ENCODE measurements at places on chromosomes 16 and 17. TPM values are rescaled to one million over a fixed set of nuclear protein-coding genes. Genes with fewer than 3 reads are reported as not detected.

- no peak for DNase-seq
Observed at GRCh38 chr16:27097800-27098230, 31.1 kb downstream of the C16orf82 start.

DNA sequence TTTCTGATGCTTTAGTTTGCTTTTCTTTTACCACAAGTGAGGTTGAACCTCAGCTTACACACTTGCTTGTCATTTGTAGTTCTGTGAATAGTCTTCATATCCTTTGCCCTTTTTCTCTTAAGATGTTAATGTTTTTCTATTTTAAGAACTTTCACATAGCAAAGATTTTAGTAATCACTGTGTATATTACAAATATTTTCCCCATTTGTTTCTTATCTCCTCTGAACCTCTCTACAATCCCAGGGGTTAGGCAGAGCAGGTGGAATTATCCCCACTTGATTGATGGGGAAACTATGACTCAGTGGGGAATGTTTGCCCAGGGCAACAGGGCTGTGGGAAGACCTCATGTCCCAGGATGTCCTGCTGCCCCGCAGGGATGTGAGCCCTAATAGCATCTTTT lies 11.7 kb upstream of the MYH3 start:
- DNase-seq = no peak

DNA sequence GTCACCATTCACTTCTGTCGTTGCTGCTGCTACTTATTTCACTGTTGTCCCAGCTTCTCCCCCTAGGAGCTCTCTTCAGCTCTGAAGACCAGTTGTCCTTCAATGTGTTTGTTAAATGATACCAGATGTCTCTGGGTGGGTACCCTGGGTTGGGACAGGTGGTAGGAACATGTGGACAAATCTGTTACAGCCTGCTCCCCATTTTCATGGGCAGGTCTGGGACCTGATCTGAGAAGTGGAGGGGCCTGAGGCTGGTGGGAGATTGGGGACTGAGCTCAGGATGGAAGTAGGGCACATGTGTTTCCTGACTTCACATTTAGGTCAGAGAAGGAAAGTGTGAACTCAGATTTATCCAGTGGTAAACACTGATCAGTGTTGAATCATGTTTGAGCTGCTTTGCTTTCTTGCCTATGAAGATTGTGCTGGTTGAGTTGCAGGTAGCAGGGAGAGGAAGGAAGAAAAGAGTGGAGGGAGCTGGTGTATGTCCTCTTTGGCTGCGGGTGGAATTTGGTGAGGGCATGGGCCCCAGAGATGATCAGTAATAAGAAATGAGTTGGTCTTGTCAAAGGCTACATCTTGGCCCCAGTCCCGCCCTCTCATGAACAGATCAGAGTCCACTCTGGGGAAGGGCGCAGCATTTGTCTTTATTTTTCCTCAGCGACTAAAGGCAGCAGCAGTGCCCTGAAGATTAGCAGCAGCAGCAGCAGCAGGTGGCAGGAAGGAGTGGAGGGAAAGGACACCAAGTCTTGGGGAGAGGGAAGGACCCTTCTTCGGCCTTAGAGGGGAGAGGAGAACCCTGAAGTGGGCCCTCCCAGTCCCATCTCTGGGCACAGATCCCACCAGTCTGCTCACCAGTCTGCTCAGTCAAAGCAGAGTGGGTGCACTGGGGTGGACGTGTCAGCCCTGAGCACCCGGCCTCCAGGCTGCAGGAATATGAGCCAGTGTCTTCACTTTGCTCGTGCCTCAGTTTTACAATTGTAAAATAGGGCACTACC lies 6.1 kb upstream of the EFTUD2 start:
- DNase-seq = no peak

GRCh38 chr16:6250511-6250910 lies 1082.1 kb upstream of the RBFOX1 start:
- DNase-seq = no peak

DNA sequence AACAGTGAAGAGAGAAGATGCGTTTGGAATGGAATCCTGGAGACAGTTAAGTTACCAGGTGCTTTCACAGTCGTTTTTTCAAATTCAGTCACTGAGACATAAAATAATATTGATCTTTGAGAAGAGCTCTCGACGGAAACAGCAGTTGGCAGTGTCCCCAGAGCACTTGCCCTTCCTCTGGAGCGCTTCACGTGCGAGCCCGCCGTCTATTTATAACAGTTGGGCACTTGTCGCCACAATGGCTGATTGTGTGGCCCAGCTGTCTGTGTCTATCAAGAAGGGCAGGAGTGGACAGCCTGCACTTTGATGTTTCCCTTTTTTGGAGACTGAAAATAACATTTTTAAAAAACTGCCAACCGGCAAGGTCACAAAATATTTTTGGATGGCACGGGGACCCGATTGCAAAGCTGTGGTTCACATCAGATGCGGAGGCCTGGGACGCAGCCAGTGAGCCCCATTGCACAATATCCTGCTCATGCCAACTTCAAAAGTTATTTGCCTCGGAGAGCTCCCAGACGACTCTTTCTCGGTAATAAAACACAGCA lies 62.9 kb downstream of the ADCY9 start:
- no peak for DNase-seq

Gene BRICD5
- 3.5 TPM for total RNA-seq

Gene CCL5
- 1.6 TPM for total RNA-seq

DNA sequence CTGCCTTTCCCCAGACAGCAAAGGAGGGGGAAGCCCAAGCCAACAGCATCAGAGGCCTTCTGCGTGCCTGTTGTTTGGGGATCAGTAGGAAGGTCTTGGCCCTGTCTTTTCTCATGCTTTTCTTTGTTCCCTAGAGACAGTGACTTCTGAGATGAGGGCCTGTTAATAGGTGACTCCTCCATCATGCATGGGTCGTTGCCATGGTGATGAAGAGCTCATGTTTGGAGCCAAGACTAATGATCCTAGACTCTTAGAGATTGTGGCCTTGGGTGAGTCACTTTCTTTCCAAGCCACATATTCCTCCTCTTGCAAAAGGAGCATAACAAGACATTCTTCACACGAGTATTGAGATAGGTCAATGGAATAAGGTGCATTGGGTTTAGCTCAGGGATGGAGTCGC lies 201.1 kb upstream of the ASIC2 start:
- no peak for DNase-seq

DNA sequence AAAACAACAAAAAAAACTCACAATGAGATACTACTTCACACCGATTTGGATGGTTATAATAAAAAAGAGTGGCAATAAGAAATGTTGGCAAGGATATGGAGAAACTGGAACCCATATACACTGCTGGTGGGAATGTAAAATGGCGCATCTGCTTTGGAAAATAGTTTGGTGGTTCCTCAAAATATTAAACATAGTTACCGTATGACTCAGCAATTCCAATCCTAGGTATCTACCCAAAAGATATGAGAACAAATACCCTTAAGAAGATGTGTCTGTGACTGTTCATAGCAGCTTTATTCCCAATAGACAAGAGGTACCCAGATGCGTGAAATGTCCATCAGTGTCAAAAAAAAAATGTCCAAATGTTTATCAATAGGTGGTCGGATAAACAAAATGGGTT lies 7.2 kb downstream of the CPPED1 start:
- DNase-seq = no peak

Gene KRT12
- not detected for total RNA-seq

GRCh38 chr17:82655038-82655479 lies 6.8 kb upstream of the WDR45B start:
- peak; percentile 57 for DNase-seq

DNA sequence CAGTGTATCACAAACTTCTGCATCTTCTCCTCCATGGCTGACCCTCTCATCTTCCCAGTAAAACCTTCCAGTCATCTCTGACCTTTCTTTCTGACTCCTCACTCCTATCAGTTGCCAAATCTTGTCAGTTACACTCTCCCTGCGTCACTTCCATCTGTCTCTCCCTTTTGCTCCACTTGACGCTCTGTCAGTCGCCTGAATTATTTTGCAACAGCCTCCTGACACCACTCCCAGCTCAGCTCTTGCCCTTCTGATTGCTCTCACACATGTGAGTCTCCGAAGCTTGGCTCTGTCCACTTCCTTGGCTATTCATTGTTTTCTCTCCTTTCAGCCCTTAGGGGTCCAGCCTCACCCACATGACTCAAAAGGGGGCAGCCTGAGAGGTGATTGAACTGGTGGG lies 27.7 kb downstream of the DHRS7C start:
- DNase-seq = no peak

Gene SEPTIN1
- total RNA-seq = 0.47 TPM

Gene OTOA
- 0.06 TPM for total RNA-seq

Gene DNAAF1
- total RNA-seq = not detected

- DNase-seq = no peak
Observed at GRCh38 chr17:49815761-49816281, 27.3 kb downstream of the KAT7 start.

Gene SPATA22
- not detected for total RNA-seq

DNA sequence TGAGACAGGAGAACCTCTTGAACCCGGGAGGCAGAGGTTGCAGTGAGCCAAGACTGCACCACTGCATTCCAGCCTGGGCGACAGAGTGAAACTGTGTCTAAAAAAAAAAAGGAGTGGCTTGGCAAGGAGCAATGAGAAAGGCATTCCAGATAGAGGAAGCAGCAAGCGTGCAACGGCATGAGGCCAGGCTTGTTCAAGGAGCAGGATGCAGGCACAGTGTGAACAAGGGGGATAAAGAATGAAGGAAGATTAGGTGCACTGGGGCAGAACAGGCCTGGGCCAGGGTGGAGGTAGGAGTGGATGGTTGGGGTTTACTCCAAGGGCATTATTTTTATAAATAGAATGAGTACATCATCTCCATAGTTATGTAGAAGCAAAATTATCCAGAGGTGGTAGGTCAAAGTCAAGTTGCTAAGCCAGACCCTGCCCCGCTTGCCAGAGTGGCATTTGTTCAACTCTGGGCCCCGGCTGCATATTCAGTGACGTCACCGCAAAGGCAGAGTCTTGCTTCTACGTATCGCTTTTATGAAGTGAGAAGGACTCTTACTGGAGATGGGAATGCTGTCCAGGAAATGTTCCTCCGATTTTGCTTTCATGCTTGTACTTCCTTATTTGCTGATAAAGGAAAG lies 100.2 kb downstream of the KATNIP start:
- DNase-seq = no peak

DNA sequence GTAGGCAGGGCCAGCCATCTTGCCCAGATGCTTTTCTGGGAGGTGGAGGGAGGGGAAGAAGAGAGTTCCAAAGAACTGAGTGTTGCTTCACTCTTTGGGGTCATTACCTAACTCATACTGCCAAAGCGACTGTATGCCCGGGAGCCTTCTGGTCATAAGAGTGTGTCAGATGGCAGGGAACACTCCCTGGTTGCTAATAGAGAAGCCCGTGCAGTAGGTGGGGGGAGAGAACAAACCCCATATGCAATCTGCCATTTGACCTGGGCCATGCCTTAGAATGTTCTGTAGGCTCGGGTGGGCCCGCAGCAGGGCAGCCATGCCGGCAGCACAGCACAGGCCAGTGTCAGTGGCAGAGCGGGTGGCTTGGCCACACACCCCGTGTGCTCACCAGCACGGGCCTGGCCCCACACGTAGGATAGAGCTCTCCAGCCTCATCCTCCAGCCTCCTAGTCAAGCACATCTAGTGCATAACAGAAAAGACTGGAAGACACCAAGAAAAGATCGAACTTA lies 120.5 kb downstream of the SOCS1 start:
- no peak for DNase-seq

Gene WNT9B
- not detected for total RNA-seq

DNA sequence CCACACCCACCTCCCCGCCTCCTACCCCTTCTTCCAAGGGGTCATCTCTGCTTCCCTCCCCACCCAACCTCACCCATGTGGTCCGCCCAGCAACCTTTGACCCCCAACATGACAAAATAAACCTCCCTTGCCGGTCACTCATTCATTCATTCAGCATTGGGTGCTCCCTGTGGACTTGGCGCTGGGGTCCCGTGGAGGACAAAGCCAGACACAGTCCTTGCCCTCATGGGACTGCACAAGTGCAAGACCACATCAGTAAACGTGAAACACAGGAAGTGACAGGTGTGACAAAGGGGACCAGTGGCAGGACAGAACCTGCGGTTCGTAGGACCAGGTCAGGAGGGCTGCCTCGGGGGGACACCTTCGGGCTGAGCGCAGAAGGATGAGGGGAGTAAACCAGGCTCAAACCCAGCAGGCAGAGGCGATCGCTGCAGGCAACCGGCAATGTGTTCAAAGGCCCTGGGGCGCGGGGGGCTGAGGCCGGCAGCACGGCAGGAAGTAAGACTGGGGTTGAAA lies 185.4 kb downstream of the SEC14L1 start:
- DNase-seq = no peak

Gene TBC1D3I
- 1.5 TPM for total RNA-seq

GRCh38 chr16:2147981-2148671 lies at the start of gene RAB26:
Gene RAB26 (plus strand): TSS chr16:2148625. CDS start chr16:2148784, 159 bp downstream.
- DNase-seq = no peak

DNA sequence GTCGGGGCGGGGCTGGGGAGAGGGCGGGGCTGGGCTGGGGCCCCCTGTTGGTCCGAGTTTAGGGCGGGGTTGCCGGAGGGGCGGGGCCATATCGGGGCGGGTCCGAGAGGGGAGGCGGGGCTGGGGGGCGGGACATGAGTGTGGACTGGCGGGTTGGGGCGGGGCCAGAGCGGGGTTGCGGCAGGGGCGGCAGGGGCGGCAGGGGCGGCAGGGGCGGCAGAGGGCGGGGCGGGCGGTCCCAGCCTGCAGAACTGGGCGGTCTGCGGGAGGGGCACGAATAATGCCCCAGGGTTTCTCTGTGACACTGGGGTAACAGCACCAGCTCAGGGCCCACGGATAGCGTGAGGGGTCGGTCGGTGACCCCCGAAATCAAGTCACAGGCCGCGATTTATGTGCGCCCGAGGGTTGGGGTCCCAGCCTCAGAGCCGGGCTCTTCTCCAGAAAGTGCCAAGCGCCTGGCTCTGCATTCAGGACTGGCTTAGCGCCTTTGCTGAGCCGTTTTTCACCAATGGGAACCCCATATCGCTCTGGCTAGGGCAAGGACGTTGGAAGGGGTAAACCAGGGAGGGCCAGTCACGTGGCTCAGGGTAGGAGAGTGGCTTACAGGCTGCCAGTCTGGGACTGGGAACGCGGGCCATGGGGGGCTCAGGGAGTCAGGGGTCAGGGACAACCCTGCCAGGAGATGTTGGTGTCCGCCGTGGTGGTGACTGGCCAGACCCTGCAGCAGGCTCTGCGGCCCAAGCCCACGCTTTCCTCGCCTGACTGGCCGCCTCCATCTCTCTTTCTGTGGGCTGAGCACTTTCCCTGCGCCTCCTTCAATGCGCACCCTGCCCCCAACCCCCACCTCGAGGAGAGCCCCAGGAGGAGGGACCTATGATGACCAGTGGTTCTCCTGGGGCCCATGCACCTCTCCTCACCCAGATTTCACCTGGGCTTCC lies 1.2 kb upstream of the METTL26 start:
- DNase-seq = no peak
